Posterior cingulate gyrus (tissue), 11 donors: ENCODE measurements at places on chromosomes 12 and 14.
A peak's percentile ranks its signal among the peaks of the same experiment; 100 is the strongest.

DNA sequence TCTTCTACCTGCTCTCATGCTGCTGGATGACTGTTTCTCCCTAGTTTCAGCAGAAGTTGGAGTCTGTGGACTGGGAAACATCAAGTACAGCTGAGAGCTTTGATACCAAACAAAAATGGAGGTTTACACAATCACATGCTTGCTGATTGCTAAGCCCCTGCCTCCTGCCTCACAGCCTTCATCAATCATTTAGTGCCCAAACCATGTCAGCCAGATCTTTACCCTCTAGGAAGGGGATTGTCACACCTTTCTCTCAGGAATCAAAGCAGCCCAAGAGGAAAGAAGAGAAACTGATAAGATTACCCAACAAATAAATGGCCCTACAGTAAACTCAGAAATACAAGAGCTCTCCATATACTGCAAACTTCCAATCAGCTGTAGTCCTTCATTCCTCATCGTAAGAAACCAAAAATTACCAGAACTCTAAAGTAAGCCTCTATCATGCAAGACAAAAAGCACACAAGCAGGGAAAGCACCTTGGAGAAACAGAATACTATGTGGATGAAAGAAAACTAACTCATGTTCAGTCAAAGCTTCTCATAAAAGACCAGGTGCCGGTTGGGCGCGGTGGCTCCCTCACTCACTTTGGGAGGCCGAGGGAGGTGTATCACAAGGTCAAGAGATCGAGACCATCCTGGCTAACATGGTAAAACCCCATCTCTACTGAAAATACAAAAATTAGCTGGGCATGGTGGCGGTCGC, 63.6 kb upstream of the RESF1 start:
- no peak for DNase-seq

GRCh38 chr12:88362439-88362838, 217.8 kb downstream of the KITLG start:
- no peak for DNase-seq

GRCh38 chr14:63867933-63868921, 15.4 kb downstream of the SYNE2 start:
- no peak for DNase-seq

DNA sequence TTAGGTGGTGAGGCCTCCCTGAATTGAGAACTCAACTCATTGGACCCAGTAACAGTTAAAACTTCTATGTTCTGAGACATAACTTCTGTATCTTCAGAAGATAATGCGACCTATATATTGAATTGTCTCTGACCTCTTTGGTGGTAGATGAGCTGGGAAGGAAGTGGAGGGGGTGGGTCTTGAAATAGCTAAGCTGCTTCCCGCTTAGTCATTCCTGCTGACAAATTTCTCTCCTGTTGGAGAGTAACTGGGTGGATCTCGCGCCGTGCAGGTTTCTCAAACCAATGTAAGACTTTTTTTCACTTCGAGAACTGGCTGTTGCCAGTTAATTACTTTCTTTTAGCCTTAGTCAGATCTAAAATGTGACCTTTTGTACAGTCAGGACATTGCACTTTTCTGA, 100.8 kb downstream of the PPHLN1 start:
- DNase-seq, result peak; percentile 17

GRCh38 chr12:14185427-14186192, 179.9 kb upstream of the ATF7IP start:
- DNase-seq, result no peak
